Urinary bladder (tissue), 4 donors: ENCODE measurements at places on chromosomes 1 and 21. TPM values are rescaled to one million over a fixed set of nuclear protein-coding genes. Genes with fewer than 3 reads are reported as not detected.

Gene RNF186
- polyA plus RNA-seq: not detected

Gene SPRR4
- polyA plus RNA-seq: not detected

- DNase-seq: no peak
Measured at GRCh38 chr1:20174937-20175666, 10.8 kb upstream of the UBXN10 start.

Gene SMCP
- polyA plus RNA-seq: not detected

Gene PRDM16
- 2.8 TPM for polyA plus RNA-seq

Gene CYP2J2
- polyA plus RNA-seq: 4.1 TPM

GRCh38 chr1:2375246-2375922 is 16.0 kb downstream of the MORN1 start:
- no peak for DNase-seq

Gene LMX1A
- 0.29 TPM for polyA plus RNA-seq

Gene TTC34
- 0.16 TPM for polyA plus RNA-seq

Gene RFX5
- polyA plus RNA-seq: 31.2 TPM

- no peak for DNase-seq
Measured at GRCh38 chr1:226302731-226303130, 6.2 kb downstream of the LIN9 start.

Gene RHOC
- 300 TPM for polyA plus RNA-seq

Gene LCE1C
- not detected for polyA plus RNA-seq

- DNase-seq: no peak
Measured at GRCh38 chr1:170306948-170307347, 161.2 kb downstream of the NTMT2 start.

GRCh38 chr1:106620521-106620954 is 435.9 kb upstream of the PRMT6 start:
- DNase-seq: no peak
